ENCODE measurements at places on chromosomes 5 and 9.

DNA sequence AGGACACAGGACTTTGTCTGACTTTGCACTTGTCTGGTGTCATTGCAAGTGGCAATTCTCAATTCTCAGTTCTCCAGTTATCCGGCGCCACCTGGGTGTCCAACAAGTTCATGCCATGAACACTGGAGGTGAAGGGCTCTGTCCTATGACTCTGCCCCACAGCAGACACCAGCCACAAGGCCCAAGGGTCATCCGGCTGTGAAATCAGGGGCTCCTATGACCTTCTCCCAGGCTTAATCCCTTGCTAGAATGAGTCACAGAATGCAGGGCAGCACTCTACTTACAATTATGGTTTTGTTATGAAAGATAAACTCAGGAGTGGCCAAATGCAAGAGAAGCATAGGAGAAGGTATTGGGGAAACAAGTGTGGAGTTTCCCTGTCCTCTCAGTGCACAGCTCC is 392.0 kb downstream of the GADD45G start:
- DNase-seq = no peak

- DNase-seq = peak; percentile 98
These were observed 189.4 kb downstream of the TENT4A start for GRCh38 chr5:6902597-6902996.

- no peak for DNase-seq
These were observed 216.9 kb downstream of the SH3GL2 start for GRCh38 chr9:17795744-17796143.

DNA sequence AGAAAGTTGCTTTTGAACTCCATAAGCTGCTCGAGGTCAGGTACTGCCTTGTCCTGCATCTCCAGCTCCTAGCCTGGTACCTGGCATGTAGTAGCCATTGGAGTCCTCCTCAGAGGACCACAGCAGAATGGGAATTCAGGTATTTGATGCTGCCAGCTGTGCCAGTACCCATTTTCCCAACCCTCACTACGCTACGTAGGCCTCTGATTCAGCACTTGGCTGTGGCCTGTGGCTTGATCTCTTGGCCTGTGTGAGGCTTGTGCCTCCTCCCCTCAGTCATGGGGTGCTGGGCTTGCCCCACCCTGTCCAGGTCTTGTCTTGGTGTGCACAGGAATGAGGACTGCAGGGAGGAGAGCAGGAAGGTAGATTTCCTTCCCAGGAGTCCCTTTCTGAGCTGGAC is 11.8 kb downstream of the OTULIN start:
- DNase-seq = no peak

GRCh38 chr9:115261656-115262081 is 143.7 kb upstream of the TNC start:
- DNase-seq = no peak

DNA sequence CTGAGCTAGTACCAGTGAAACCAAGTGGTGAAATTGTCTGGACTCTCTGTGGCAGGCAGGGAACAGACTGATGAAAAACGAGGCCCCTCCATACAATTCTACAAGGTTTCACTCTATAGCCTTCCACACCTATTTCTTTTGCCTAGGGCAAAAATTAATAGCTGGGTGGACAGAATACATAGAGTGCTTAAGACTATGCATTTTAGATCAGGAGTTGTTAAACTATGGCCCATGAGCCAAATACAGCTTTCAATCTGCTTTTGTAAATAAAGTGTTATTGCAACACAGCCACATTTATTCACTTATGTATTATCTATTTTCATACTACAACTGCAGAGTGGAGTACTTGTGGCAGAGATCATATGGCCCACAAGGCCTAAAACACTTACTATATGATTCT is 45.2 kb downstream of the SH3TC2 start:
- no peak for DNase-seq

- no peak for DNase-seq
These were observed 355.8 kb upstream of the GRAMD2B start for GRCh38 chr5:126067404-126067803.

DNA sequence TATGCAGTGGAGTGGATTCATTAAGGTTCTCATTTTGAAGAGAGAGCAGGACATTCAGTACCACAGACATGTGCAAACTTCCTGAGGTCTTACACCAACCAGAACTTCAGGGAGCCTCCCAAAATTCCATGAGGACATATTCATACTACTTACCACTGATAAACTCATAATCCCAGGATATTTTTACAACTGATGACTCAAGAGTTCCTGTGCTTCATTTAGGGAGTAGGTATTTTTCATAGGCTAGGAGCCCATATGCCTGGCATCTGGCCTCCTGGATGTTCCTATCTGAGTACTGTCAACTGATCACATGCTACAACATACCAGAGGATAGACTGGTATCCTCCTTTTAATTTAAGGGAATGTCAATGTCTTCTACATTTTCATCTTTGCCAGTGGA is 578.0 kb downstream of the EFNA5 start:
- DNase-seq = no peak

- DNase-seq = no peak
These were observed 25.2 kb downstream of the GLDC start for GRCh38 chr9:6620353-6620752.
